Kidney (tissue), 22 donors: ENCODE measurements at places on chromosomes 5 and 9. TPM values are rescaled to one million over a fixed set of nuclear protein-coding genes. Genes with fewer than 3 reads are reported as not detected.

The NR5A1 gene
- not detected for total RNA-seq

The FBN2 gene
- total RNA-seq, result 1.0 TPM

The CFAP90 gene
- 3.6 TPM for total RNA-seq

The CDC25C gene
- total RNA-seq, result 0.25 TPM

The SNAPC4 gene
- 11.0 TPM for total RNA-seq

The GRXCR2 gene
- not detected for total RNA-seq

The CSF2 gene
- total RNA-seq, result not detected
